ENCODE measurements at places on chromosomes 11 and 22.
A peak's percentile ranks its signal among the peaks of the same experiment; 100 is the strongest.

GRCh38 chr22:29734406-29734805 lies 14.6 kb downstream of the CABP7 start:
- DNase-seq, result no peak

GRCh38 chr11:45805305-45806071 lies 539 bp downstream of the SLC35C1 start:
- peak; percentile 63 for DNase-seq

DNA sequence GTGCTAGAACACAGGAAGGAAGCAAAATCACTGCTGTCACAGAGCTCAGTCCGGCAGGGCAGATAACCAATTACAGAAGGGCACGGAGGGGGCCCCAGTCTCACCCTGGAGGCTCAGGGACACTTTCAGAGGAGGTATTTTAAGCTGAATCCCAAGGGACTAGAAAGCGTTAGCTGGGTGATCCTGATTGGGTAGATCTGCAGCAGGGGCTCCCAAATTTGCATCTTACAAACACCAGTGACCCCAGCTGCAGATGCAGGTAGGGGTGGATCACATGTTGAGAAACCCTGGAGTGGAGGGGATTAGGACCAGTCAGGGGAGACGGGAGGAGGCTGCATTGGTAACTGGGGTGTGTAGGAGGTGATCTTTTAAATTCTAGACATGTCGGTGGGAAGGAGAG lies 91.4 kb downstream of the CSNK2A3 start:
- DNase-seq, result no peak

DNA sequence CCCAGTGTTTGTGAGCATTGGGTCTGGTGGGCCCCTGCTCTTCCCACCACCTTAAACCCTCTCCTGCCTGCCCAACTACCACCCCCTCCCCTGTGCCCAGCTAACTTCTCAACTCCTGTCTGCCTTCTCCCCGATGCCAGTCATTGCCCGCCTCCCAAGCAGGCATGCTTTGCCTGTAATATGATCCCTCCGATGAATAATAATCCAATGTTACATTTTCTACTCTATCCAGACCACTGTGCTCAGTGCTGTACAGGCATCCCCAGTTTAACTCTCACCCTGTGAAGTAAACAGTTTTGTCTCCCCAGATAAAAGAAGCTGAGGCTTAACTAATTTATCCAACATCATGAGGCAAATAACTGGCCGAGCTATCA lies 35.5 kb upstream of the OLFML1 start:
- DNase-seq, result no peak

DNA sequence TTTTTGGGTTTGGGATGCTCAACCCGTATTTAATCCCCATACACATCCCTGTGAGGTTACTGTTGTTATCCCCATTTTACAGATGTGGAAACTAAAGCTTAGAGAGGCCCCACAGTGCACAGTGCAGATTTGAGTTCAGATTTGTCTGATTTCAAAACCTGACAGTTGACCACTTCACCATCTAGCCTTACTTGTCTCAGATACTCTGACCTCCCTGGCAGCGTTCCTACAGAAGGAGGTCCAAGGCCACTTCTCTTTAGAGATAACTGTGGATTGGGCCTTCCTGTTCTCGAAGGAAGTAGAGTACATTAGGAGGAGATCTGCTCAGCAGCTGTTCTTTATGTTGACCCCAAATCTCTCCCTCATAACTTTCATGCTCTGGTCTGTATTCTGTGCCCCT lies 46.7 kb upstream of the CTTN start:
- DNase-seq, result no peak

GRCh38 chr11:45374130-45374529 lies 88.0 kb upstream of the SYT13 start:
- no peak for DNase-seq

GRCh38 chr11:122895563-122895962 lies 13.0 kb downstream of the JHY start:
- DNase-seq, result no peak

DNA sequence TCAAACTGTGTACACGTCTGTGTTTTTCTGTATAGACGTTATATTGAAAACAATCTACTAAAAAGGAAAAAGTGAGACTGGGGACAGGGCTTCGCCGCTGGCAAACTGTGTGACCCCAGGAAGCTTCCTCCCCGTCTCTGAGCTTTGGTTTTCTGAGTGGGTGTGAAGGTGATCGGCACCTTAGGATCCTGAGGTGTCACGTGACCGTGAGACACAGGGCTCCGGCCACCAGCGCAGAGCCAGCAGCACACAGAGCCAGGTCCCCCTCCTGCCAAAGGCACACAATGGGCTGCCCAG lies 32.0 kb downstream of the KIAA0930 start:
- DNase-seq, result no peak

GRCh38 chr11:19788435-19788834 lies 75.8 kb downstream of the NAV2 start:
- no peak for DNase-seq

GRCh38 chr22:24009227-24010017 lies 1.7 kb upstream of the CABIN1 start:
- no peak for DNase-seq

DNA sequence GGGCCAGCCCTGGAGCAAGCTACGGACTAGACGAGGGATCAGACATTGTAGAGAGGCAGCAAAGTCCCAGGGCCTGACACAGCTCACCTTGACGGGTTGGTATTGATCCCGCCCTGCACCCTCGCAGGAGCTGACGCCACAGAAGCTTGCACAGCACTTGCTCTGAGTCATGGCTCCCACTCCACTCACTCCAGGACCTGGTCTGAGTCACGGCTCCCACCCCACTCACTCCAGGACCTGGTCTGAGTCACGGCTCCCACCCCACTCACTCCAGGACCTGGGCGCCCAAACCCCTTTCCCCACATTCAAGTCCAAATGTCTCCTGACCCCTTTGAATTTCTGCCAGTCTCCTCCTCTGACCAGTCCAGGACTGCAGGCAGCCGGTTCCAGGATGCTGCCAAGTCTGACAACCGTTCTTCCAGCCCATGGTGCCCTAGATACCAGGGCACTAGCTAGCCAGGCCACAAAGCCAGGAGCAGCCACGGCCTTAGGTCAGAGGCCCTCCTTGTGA lies 6.0 kb upstream of the PNPLA5 start:
- no peak for DNase-seq

- no peak for DNase-seq
Measured at GRCh38 chr11:134613646-134614045, 201.6 kb upstream of the B3GAT1 start.

DNA sequence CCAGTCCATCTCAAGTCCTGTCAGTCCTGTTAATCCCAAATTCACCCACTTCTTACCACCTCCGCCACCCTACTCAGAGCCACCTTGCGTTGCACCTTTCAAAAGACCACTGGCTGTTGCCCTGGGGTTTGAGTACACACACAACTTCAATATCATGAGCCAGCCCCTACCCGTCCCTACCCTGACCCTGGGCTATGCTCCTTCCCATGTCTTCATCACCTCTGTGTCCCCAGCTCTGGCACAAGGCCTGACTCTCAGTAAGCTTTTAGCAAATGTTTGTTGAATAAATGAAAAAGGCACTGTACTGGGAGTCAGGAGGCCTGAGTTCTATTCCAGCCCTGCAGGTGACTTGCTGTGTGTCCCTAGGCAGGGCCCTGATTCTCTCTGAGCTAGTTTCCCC lies 26.5 kb downstream of the OTOG start:
- DNase-seq, result no peak

DNA sequence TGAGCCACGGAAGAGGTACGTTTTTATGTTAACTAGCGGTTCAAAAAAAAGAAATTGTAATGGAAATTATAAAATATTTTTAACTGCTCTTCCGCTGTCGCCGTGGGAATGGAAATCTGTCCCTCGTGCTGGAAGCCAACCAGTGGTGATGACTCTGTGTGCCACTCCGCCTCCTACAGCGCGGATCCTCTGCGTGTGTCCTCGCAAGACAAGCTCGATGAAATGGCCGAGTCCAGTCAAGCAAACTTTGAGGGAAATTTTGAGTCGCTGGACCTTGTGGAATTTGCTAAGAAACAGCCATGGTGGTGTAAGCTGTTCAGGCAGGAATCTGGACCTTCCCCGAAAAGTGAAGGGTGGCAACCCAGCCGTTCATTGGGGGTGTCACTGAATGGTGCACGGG lies 2.9 kb upstream of the CBX7 start:
- DNase-seq, result no peak

GRCh38 chr11:121337740-121338272 lies 45.2 kb downstream of the SC5D start:
- DNase-seq, result no peak

DNA sequence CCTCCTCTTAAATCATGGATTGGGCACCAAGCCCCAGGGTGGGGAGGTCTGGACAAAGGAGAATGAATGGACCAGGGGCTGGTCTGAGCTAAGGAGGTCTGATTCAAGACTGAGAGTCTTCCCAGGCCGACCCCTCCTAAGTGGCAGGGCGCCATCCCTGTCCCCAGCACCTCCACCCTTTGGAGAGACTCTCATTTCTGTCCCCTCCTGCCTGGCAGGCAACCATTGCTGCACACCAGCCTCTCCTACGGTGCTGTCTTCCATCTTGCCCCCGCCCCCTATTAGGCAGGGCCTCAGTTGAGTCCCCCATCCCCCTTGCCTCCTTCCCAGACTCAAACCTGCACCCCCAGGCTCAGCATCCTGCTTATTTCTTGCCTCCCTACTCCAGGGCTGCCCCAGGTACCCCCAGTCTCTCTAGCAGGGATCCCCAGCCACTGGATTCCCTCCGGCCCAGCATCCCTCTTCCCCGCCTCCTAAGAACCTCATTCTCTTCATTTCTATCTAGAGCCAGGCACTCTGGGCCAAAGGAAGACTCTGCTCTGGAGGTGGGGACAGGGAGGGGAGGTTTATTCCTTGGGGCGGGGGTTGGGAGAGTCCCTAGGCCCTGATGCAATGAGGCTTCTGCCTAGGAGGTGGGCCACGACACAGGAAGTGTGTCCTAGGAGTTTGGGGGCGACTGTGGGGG lies 1.7 kb upstream of the RCOR2 start:
- DNase-seq, result peak; percentile 71

DNA sequence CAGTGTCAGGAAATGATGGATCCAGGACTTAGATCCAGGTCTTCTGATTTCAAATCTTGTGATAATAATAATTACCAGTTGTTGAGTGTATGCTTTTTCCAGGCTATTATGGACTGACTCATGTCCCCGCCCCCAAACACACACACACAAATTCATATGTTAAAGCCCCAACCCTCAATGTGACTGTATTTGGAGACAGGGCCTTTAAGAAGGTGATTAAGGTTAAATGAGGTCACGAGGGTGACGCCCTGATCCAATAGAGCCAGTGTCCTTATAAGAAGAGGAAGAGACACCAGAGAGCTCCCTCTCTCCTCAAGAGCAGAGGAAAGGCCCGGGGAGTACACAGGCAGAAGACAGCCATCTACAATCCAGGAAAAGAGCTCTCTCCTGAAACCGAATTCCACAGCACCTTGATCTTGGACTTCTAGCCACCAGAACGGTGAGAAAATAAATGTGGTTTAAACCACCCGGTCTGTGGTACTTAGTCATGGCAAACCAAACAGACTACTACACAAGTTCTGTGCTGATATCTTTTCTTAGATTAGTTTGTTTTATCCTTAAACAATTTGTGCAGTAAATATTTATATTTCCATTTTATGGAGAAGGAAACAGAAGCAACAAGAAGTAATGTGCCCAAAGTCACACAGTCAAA lies 8.2 kb downstream of the TMPRSS5 start:
- DNase-seq, result no peak

DNA sequence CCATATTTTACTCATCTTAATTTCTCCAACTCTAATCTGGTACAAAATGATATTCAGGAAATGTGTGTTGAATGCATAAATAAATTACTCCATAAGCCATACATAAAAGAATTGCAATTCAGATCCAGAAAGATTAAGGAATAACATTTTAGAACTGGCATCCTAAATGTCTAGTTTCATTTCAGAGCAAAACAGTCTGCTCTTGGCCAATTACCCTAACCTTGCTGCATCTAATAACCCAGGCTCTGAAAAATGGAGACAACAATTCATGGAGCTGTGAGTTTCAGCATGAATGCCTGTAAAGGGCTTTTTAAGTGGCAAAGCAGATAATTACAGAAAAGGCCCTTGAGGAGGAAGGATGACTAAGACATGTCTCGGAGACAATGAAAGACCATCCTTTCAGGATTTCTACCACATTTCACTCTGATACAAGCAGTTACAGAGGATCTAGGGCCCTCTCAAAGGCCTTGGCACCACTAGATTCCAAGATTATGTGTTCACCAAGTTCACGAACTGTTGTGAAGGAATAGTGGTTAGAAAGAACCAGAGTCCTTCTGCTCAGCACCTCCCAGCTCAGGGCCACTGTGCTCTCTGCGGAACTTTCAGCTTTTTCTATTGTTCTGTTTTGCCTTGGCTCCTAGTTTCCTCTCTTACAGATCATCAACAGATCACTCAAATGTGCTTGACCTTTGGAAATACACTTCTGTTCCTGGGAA lies 157.6 kb upstream of the BLID start:
- peak; percentile 9 for DNase-seq

DNA sequence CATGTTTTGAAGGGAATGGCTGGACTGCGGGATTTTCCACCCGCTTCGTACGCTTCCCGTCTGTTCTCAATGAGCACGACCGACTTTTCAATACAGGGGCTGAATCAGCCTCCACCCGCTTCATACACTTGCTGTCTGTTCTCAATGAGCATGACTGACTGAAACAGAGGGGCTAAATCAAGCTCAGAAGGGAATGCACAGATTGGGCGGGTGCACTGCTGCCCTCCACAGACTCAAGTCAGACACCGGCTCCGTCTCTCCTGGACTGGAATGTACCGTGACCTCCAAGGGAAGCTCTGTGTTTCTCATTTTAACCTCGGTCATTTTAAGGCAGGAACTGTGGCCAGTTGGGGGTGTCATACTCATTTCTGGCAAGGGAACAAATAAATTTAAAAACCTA lies 48.5 kb downstream of the BRD1 start:
- no peak for DNase-seq

DNA sequence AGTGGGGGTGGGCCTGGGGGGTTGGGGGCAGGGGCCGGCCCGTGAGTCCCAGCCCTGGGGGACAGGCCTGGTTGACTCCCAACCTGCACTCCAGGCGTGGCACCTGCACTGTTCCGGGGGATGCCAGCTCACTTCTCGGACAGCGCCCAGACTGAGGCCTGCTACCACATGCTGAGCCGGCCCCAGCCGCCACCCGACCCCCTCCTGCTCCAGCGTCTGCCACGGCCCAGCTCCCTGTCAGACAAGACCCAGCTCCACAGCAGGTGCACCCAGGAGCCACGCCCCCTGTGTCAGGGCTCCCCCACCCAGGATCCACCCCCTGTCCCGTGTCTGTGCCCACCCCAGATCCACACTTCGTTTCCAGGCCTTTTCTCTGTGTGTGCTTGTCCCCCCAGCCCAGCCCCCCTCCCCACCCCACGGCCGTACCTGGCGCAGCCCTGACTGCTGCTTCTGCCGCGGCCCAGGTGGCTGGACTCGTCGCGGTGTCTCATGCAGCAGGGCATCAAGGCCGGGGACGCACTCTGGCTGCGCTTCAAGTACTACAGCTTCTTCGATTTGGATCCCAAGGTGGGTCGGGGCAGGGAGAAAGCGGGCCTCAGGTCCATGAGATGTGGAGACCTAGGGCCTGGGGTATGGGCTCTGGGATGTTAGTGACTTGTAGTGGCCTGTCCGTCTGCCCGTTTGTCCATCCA lies 4.8 kb downstream of the FERMT3 start:
- no peak for DNase-seq

GRCh38 chr11:34351687-34352469 lies 5.9 kb downstream of the ABTB2 start:
- DNase-seq, result no peak

- DNase-seq, result no peak
Measured at GRCh38 chr11:9516113-9516512, 55.3 kb downstream of the ZNF143 start.

GRCh38 chr22:22753526-22754267 lies 109.3 kb downstream of the GGTLC2 start:
- no peak for DNase-seq

GRCh38 chr11:77882396-77882795 lies 61.5 kb downstream of the AAMDC start:
- DNase-seq, result peak; percentile 20
